ENCODE measurements at places on chromosomes 12 and 14. TPM values are rescaled to one million over a fixed set of nuclear protein-coding genes. Genes with fewer than 3 reads are reported as not detected.

Gene IGF1
- total RNA-seq: not detected

DNA sequence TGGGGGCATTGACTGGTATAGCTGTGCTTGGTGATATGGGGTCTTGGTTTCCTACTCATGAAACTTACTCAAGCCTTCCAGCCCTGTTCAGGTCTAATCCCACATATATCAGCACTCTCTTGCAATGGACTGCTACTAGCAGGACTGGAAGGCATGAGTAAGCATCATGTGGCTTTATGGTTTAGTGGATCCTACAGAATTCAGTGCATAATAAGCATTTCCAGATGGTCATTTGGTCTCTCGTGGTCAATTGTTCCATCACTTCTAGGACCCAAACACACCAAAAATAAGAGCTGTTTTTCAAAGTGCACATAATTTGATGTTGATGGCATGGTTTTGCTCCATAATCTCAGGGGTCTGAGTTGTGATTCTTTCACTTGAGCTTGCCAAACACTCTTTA lies 114.4 kb downstream of the LMNTD1 start:
- DNase-seq: peak; percentile 19

DNA sequence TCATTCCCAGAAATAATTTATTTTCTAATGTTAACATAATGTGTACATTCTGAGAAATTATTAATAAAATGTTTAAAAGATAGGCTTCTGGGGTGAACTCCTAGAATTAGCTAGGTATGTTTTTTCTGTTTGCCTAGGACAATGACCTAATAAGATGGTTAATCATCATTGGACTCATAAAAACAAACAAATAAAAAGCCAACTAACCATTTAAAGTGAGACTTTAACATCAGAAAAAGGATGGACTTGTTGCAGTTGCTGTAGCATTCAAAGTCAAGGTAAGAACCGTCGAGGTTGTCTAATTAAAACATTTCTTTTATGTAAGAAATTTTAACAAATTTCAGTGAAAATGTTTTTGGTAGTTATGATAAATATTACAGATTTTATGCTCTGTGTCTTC lies at the start of gene SLCO1B3:
SLCO1B3 (plus strand) TSS at position 219 of the 400 bp plus-strand sequence. CDS start 5,034 bp downstream, outside the sequence.
- DNase-seq: no peak

Gene TSPAN11
- total RNA-seq: 0.32 TPM

DNA sequence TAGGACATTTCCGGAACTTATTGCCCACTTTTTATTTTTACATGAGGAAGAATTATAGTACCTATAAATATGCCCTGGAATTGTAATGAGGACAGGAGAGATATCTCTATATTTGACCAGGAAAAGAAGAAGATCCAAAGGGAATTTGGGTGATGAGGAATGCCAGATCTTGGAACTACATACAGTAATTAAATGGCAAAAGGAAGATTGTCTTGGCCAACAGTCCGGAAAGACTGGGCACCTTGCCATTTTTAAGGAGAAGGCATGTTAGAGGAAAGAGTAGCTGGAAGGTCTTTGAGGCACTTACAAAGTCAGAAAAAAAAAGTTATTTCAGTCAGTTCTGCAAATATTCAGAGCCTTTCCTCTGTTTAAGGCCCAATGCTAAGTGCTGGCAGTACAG lies 616.4 kb downstream of the MED13L start:
- no peak for DNase-seq

GRCh38 chr12:68823696-68824095 lies 15.7 kb downstream of the MDM2 start:
- DNase-seq: no peak

Gene NUP107
- 77.5 TPM for total RNA-seq

DNA sequence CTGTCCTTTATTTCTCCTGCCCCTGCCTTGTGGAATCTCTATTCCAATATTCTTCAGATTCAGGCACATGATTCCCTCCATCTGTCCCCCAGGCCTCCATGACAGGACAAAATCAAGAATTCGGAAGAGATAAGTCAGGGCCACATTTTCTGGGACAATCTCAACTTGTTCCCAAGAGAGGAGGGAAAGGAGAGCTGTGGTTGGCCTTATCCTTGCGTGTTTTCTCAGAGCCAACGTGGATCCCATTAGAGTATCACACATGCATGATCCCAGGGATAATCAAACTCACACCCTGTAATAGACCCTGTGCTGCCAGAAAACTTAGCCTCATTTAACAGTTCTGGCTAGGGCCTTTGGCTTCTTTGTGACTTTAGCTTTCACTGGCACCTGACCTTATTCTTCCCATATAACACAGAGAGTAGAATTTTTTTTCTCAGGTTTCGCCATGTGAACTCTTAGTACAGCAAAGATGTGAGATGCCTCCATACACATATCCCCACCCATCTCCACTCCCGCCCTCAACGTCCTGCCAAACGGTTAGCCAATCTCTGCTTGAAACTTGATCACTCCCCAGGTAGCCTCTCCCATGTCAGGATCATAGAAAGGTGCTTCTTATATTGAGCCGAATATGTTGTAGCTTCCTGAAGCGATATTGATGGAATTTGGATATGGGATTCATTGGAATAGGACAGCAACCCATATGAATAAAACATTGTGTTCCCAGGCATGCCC lies 6.7 kb upstream of the KRT1 start:
- DNase-seq: no peak

Gene OTOGL
- 0.34 TPM for total RNA-seq

- no peak for DNase-seq
Observed at GRCh38 chr12:38664661-38665269, 240.6 kb downstream of the CPNE8 start.

- DNase-seq: no peak
Observed at GRCh38 chr12:113234483-113234882, 13.2 kb downstream of the TPCN1 start.

GRCh38 chr12:52235001-52235764 lies 2.1 kb downstream of the KRT7 start:
- peak; percentile 66 for DNase-seq

- DNase-seq: no peak
Observed at GRCh38 chr14:35388656-35389314, 15.8 kb downstream of the NFKBIA start.

Gene RPS26
- total RNA-seq: 1,103 TPM

DNA sequence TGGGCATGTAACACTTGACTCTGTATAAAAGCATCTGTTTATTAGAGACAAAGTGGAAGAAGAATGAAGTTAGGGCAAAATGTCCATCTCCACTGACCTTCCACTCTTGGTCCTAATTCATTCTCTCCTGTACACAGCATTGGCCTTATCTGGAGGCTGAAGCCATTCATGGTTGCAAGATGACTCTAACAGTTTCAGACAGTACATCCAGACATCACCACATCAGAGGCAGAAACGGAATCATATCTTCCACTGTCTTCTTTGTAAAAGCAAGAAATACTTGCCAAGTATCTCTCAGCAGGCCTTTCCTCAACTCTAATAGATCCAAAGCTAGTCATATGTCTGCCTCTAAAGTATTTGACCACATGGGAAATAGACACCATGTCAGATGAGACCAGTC lies 41.1 kb downstream of the PTHLH start:
- DNase-seq: no peak

DNA sequence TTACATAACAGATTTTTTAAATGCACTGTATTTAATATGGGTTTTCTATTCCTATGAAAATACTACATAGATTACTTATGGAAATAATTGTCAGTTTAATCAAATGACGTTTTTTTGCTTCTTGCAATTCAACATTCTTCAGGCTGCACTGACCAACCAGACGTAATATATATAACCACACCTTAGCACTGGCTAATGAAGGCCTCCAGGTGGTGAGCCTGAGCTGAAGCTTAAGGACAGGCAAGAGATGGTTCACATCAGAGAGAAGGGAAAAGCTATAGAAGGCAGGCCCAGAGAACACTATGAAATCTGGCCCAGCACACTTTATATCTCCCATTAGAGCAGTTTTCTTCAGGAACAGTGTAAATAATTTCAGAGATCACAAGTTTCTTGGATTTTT lies 2.8 kb upstream of the MDGA2 start:
- no peak for DNase-seq

DNA sequence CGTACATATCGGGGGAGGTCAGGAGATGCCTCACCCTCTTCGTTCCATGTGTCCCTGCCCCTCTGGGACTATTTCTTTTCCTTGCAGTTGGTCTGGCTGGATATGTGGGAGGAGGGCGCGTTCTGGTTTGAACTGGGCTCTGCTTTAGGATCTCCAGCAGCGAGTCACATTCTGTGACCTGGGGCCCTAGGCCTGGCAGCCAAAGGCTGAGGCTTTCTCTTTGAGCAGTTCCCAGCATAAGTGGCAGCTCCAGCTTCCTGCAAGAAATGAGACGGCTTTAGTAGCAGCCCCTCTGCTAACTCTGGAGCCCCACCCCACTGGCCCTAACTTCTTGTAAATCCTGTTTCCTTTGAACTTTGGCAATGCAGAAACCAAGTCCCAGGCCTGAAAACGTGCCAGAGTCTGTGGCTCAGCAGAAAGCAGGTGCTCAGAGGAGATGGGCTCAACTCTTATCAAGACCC lies 274.8 kb downstream of the DPF3 start:
- peak; percentile 67 for DNase-seq

GRCh38 chr12:48001505-48002413 lies 2.5 kb downstream of the COL2A1 start:
- DNase-seq: no peak

Gene VWF
- total RNA-seq: 0.06 TPM

Gene APPL2
- 41.6 TPM for total RNA-seq

- DNase-seq: no peak
Observed at GRCh38 chr14:102671410-102671809, 79.0 kb downstream of the RCOR1 start.

DNA sequence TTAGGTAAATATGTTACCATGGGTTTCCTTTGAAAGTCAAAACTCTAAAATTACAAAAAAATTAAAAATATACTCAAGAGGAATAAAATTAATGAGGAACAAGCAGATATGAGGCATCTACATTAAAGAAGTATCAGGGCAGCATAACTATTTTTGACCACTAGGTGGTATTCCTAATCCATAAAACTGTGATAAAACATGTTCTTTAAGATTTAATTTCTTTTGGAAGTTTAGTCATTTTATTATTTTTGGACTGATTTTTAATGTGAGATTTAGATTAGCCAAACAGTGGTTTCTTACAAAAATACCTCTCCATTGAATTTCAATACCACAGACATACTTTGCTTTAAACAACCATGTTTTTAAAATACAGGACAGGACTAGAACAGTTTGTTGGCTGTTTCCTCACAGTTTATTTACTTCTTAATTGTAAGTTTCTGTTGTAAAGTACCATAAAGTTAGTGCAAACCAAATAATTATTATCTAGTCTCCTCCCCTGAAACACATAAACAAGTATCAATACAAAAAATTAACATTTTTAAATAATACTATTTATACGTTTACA lies 49.8 kb downstream of the NTS start:
- peak; percentile 32 for DNase-seq

Gene CD163L1
- 11.2 TPM for total RNA-seq

Gene PRDM4
- total RNA-seq: 38.7 TPM

GRCh38 chr12:95648990-95649791 lies 97.9 kb upstream of the USP44 start:
- DNase-seq: no peak

DNA sequence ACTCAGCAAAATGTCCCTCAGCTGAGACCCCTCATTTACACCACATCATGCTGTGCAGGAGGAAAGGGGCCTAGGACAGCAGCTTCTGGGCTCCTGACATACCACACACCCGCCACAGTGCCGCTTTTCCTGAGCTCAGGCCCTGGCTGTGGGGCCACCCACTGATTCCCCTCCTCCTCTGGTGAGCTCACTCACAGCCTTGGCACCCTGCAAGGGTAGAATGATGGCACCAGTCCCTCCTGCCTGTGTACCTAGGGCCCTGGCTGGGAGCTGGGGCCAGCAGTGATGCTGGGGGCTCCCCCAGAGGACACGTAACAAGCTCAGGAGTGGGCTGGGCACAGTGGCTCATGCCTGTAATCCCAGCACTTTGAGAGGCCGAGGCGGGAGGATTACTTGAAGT lies 44.4 kb downstream of the PLEKHD1 start:
- DNase-seq: no peak

- peak; percentile 32 for DNase-seq
Observed at GRCh38 chr14:90522571-90523191, 125.9 kb downstream of the CALM1 start.

DNA sequence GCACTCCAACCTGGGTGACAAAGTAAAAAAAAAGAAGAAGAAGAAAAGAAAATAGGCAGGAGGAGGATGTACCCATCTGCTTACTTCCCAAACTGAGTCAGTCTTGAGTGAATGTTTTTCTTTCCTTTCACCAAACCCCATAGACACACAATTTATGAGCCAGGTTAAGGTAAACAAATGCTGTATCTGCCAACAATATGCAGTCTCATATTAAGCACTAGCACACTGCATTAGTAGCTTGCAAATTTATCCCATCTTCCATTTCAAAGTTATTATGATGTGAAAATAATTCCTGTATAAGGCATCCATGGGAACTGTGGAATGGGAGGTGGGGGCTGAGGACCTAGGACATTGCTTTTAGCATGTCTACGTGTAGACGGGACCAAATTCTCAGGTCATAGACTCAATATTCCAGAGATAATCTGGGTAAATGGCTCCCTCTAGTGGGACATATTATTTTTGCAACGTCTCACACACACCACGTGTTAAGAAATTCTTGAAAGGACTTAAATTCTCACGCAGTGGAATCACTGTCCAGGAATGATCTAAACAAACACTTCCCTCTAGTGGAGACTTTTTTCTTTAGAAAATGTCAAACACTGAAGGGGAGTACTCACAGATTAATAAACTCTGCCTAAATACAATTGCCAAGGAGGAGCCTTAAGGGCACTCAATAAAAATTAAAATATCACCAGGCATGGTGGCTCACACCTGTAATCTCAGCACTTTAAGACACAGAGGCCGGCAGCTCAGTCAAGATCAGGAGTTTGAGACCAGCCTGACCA lies 17.1 kb upstream of the OR10P1 start:
- DNase-seq: peak; percentile 91

DNA sequence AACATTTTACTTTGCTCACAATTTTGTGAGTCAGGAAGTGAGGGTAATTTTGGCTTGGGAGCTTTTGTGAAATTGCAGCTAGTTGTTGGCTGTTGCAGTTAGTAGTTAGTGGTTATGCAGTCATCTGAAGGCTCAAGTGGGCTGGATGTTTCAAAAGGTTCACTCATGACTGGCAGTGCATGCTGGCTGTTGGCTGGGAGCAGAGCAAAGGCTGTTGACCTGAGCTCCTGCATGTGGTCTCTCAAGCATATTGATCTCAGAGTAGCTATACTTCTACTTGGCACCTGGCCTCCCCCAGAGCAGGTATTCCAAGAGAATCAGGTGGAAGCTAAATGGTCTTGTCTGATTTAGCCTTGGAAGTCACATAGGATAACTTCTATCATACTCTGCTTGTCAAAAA lies 414.1 kb upstream of the STXBP6 start:
- no peak for DNase-seq

Measured in LHCN-M2 (cell line).